ENCODE measurements at places on chromosomes 11 and 22. TPM values are rescaled to one million over a fixed set of nuclear protein-coding genes. Genes with fewer than 3 reads are reported as not detected.

GGTLC2 gene
- polyA plus RNA-seq, result not detected

KDM2A gene
- 19.2 TPM for polyA plus RNA-seq

EIF4G2 gene
- 218 TPM for polyA plus RNA-seq

VSTM5 gene
- polyA plus RNA-seq, result 2.2 TPM

LRRC55 gene
- not detected for polyA plus RNA-seq

SLC17A6 gene
- polyA plus RNA-seq, result not detected

C2CD3 gene
- 10.8 TPM for polyA plus RNA-seq

DRICH1 gene
- polyA plus RNA-seq, result 0.30 TPM

PDE2A gene
- 6.6 TPM for polyA plus RNA-seq

ALKBH3 gene
- 39.2 TPM for polyA plus RNA-seq

NRGN gene
- polyA plus RNA-seq, result 0.67 TPM

KRTAP5-2 gene
- 0.07 TPM for polyA plus RNA-seq

FJX1 gene
- 1.3 TPM for polyA plus RNA-seq

IL18 gene
- 74.0 TPM for polyA plus RNA-seq

CCDC73 gene
- polyA plus RNA-seq, result not detected

PGA4 gene
- polyA plus RNA-seq, result 7.2 TPM

GRAP2 gene
- 2.4 TPM for polyA plus RNA-seq

INS gene
- 1.1 TPM for polyA plus RNA-seq

C11orf65 gene
- not detected for polyA plus RNA-seq

PAMR1 gene
- 4.6 TPM for polyA plus RNA-seq

APOL1 gene
- polyA plus RNA-seq, result 7.7 TPM

DNAJB7 gene
- polyA plus RNA-seq, result 1.6 TPM

ST14 gene
- 116 TPM for polyA plus RNA-seq

ARFIP2 gene
- 48.5 TPM for polyA plus RNA-seq

PSMA1 gene
- polyA plus RNA-seq, result 161 TPM

TSG101 gene
- 52.6 TPM for polyA plus RNA-seq

TBX10 gene
- 14.4 TPM for polyA plus RNA-seq

ANKK1 gene
- polyA plus RNA-seq, result 0.30 TPM

CRYBB3 gene
- 0.10 TPM for polyA plus RNA-seq

SEC14L6 gene
- not detected for polyA plus RNA-seq

ADM2 gene
- polyA plus RNA-seq, result 2.2 TPM

SYT12 gene
- polyA plus RNA-seq, result 0.27 TPM

TBCEL gene
- 24.0 TPM for polyA plus RNA-seq

NXPE4 gene
- not detected for polyA plus RNA-seq

WT1 gene
- 0.03 TPM for polyA plus RNA-seq
